ENCODE measurements at places on chromosomes 12 and 14. TPM values are rescaled to one million over a fixed set of nuclear protein-coding genes. Genes with fewer than 3 reads are reported as not detected.

CCDC196 gene
- total RNA-seq: not detected

DNA sequence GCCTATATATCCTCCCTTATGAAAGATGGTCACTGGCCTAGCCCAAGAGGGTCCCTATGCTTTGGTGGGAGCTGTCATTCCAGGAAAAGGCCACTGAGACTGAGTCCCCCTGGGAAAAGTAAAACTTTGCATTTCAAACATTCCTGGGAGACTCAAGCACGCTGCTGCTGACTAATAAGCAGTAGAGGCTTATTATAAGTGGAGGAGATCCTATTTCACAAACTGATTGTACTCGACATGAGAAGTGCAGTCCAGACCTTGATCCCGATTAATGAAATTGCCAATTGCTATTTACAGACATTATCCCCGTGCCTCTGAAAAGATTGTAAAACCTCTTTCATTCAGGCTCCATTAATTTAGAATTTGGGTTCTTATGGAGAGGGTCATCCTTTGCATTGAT lies 96.6 kb downstream of the EMP1 start:
- no peak for DNase-seq

DNA sequence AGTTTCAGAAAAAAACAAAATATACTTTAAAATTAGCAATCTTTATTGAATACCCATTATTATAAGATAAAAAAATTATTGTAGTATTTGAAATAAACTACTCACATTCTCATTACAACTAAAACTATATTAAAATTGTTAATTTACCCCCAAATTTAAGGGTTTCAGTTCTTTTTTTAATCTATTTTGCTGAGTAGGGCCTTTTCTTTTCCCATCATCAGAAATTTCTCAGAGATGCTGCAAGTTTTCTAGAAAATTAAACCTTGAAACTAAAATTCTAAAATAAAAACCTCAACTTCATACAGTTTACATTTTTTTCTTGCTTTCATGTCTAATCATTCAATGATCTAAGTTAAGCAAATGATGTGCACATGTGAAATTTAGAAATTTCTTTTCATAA lies 10.1 kb downstream of the ARMH4 start:
- DNase-seq: no peak

GRCh38 chr12:125113263-125113662 lies 48.0 kb downstream of the AACS start:
- no peak for DNase-seq

GRCh38 chr12:85616201-85616600 lies 220.0 kb downstream of the RASSF9 start:
- DNase-seq: no peak

- DNase-seq: no peak
Observed at GRCh38 chr12:71870416-71870815, 30.9 kb downstream of the TBC1D15 start.

GRCh38 chr12:76784600-76785051 lies 20.7 kb downstream of the ZDHHC17 start:
- no peak for DNase-seq

GRCh38 chr12:68224613-68225285 lies 861 bp downstream of the IL26 start:
- no peak for DNase-seq

DNA sequence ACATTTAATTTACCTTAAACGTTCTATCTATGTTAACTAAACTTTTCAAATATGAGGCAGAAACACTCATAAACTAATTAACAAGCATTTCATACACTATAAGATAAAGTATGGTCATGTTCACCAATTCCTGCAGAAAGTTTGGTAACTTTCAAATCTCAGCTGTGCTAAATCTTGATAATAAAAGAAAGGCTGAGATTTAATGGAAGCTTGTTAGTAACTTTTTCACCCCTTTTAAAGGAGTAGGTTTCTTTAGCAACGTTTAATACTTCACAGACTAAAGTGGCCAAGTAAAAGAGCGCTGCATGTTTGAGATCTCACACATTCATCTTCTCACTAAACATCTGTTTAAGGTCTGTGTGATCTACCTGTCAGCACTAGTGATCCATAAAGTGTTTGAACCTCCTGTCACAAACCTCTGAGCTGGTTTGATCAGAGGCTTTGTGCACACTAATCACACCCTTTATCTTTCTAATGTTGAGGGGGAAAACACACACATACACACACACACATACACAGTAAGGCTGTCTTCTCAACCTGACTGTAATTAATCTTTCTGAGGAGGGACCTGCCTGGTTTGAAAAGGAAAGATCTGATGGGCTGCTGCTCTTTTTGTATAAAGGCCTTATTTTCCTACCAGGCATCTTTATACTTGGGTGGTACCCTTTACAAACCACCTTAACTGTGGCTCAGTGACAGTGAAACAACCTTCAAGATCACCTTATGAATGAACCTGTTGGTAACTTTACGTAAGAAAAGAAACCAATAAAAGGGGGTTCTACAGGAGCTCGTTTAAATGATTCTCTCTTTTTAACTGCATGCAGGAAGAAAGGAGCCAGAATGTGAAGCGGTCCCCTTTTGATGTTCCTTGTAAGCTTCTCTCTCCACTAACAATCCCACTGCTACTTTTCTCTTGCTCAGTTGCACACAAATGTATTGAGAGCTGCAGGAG lies 244.2 kb downstream of the SOX5 start:
- no peak for DNase-seq

DNA sequence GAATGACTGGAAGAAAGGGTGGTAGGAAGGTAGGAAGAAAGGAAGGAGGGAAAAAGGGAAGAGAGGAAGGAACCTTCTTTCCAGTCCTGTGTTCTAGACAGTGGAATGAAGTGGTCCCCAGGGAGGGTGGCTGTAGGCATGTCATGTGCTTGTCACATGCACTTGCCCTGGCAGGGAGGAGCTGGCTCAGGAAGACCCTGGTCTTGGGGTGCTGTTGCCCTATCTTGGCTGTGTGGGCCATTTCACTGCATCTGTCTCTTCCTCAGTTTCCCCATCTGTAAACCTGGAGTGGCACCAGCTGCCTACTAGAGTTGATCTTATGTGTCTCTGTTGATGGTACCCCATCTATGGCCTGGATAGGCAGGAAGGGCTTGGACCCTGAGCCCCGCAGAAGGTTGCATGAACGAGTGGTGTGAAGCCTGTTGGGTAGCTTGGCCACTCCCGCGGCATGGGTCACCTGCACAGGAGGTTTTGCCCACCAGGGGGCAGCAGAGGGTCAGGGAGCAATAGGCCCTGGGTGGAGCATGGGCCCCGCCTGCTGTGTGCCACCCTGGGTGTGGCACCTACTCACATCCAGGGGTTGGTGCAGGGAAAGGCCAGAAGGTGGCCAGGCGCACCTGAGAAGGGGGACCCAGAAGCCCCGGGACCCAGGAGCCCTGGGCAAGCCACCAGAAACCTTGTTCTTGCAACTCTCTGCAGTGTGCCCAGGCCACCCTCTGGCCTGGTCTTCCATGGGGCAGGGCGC lies 25.1 kb downstream of the MEG3 start:
- DNase-seq: peak; percentile 10

GRCh38 chr12:104095289-104095688 lies 31.0 kb downstream of the HCFC2 start:
- DNase-seq: no peak

- no peak for DNase-seq
Observed at GRCh38 chr14:34463598-34463961, 1.5 kb upstream of the SPTSSA start.

TEX52 gene
- total RNA-seq: not detected

- no peak for DNase-seq
Observed at GRCh38 chr14:101496776-101497683, 64.3 kb upstream of the DIO3 start.

- DNase-seq: no peak
Observed at GRCh38 chr12:75883241-75883640, 148.3 kb downstream of the PHLDA1 start.

DICER1 gene
- 22.8 TPM for total RNA-seq

GRCh38 chr12:98591209-98591608 lies 2.3 kb upstream of the SLC25A3 start:
- no peak for DNase-seq

OASL gene
- 1.3 TPM for total RNA-seq

GRCh38 chr12:44000309-44000952 lies 164.6 kb downstream of the TMEM117 start:
- DNase-seq: peak; percentile 25

DNA sequence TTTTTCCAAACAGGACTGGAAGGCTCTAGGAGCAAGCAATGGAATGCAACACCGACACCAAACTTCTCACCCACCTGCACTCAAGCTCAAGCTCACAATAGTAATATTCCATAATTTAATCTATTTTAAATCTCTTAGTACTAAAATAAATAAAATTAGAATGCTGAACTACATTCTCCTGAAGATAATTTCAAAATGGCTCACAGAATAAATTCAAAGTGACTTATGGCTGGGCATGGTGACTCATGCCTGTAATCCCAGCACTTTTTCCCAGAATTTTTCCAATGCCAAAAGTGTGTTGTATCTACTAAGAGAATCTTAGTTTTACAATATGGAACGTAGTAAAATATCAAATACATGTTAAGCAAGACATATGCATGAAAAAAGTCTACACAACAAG lies 31.5 kb downstream of the DUSP16 start:
- no peak for DNase-seq

DNA sequence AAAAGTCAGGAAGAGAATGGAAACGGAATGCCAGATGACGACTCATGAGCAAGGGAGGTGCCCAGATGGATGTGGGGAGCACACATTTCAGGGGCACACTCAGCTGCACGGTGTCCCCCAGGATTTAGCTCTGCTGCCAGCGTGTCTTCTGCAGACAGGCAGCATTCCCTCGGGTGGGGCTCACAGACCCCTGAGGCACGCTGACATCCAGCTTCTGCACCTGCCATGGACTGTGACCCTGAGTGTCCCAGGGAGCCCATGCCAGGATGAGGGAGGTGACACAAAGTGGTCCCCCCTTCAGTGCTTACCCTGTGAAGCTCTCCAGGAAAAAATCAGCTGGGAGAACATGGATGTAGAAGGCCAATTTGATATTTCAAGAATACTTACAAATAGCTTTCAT lies 84.2 kb downstream of the PIWIL1 start:
- DNase-seq: no peak

- peak; percentile 57 for DNase-seq
Observed at GRCh38 chr14:34199585-34199984, 248.7 kb upstream of the EGLN3 start.

TAS2R7 gene
- total RNA-seq: not detected

GRCh38 chr12:15862840-15863239 lies 19.3 kb upstream of the STRAP start:
- no peak for DNase-seq

DNA sequence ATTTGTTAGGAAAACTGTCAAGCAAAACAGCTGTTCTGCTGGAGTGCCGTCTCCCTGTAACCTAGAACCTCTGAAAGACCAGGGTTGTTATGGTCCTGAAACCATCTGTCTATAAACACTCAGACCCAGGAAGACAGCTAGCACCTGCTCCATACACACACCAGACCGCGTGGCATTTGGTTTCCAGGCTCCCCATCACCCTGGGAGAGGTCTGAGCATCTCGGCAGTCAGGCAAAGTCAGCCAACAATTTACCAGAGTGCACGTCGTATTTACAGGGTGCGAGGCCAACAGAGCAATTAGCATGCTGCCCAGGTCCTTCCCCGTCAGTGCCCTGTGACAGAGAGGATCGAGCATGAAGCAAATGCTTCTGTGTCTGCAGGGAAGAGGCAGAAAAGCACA lies 272.5 kb downstream of the SLC15A4 start:
- DNase-seq: no peak

GRCh38 chr14:59297071-59297776 lies 108.8 kb downstream of the DAAM1 start:
- DNase-seq: no peak

GRCh38 chr14:88346048-88346639 lies 23.1 kb upstream of the KCNK10 start:
- peak; percentile 38 for DNase-seq

BRI3BP gene
- total RNA-seq: 14.4 TPM
